Activated naive CD4-positive, alpha-beta T cell treated with Interleukin-2 at 50 U/mL for 16 hours (primary cell): ENCODE measurements at places on chromosomes 5 and 9.

GRCh38 chr5:142441616-142442015 lies 116.8 kb upstream of the SPRY4 start:
- DNase-seq: no peak

DNA sequence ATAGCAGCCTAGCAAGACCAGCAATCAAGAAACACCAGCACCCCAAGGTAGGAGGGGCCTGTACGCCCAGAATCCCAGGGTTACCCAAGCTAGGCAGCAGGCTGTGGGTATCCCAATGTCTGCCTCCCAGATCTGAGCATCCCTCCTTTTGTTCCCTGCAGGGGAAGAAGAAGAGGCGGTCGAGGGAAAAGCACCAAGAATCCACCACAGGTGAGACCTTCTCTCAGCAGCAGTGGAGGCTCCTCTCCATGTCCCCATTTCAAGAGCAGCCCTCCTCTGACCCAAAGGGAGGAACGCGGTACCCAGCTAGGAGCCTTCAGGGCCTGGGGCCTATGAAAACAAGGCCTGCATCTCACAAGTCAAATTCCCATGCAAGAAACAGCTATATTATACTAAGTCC lies 28.9 kb downstream of the TCF7 start:
- DNase-seq: peak; percentile 2

DNA sequence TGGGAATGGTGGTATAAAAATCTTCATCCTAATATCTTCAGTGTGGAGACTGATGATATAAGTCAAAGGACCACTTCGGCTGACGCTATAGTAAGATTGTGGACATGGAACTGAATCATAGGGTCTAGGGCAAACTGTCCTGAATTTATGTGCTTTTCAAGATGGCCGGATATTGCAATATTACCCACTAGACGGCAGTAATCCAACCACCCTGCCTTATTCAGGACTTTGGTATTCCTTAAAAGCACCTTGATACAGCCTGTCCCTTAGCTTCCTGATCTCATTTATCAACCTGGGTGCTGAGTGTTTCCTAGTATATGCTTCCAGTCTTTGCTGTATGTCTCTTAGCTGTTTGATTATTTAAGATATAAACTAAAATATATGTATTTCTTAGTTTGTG lies 71.2 kb upstream of the COX7C start:
- no peak for DNase-seq

DNA sequence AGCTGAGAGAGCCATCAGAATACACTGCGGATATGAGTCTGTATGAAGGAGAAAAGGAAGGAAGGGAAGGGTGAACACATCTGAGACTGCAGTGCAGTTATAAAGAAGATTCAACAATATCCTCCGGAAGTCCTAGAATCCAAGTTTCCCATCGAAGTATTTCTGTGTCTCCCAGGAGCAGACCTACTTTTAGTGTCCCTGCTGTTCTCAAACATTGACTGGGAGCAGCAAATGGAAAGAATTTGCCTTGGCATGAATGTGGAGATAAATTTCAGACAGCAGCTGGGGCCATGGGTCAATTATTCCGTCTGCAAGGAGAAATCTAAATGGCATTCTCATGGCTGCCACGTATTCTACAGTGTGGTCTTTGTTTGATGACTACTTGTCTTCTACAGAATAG lies 478.1 kb upstream of the SMC2 start:
- no peak for DNase-seq

- DNase-seq: no peak
These were observed 1.9 kb downstream of the GAPT start for GRCh38 chr5:58493141-58493540.

DNA sequence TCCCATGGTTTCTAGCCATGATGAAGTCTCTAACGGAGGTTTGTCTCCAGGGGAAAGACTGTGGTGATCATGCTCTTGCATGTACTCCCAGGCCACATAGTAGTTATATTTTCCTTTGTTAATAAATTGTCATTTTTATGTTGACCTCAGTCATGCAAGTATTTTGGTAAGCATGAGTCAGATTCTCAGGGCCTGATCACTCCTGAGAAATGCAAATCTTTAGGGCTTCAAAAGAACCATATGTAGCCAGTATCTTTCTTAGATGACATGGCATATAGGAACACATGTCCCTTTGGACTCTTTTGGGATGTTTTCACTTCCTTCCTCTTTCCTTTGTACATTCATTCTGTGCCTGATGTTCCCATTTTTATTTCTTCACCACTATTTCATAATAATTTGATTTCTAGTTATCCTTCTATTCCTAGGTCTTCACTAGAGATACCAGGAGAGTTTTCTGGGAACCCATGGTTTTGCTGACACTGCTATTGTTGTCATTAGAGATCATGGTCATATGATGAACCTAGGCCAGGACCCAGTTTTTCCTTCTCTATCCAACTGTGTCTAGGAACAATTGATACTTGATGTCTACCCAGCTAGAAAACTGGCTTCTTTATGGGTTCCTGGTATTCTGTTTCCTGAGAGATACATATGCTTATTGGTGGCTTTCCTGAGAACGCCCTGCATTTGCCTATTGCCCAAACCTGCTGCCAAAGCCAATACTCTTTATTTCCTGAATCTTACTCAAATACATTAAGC lies 248.1 kb upstream of the NREP start:
- no peak for DNase-seq

DNA sequence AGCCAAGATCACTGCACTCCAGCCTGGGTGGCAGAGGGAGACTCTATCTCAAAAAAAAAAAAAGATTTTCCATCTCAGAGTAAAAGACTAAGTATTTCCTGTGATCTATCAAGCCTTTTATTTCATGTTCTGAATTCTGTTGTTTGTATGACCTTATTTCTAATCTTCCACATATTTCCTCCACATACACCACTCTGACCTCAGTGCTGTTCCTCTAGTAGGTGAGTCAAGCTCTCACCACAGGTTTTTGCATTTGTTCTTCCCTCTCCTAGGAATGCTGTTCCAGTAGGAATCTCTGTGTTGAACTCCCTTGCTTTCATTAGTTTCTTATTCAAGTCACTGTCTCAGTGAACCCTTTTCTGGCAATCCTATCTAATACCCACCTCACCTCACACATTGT lies 68.1 kb downstream of the INVS start:
- no peak for DNase-seq

- no peak for DNase-seq
These were observed 1568.5 kb upstream of the WWC1 start for GRCh38 chr5:166722939-166723338.

GRCh38 chr9:134992755-134993124 lies 75.0 kb upstream of the FCN1 start:
- no peak for DNase-seq

- DNase-seq: no peak
These were observed 4.3 kb downstream of the B4GALT1 start for GRCh38 chr9:33162721-33163311.

- DNase-seq: no peak
These were observed 23.4 kb downstream of the CDK20 start for GRCh38 chr9:87950765-87951488.

GRCh38 chr5:74073257-74073656 lies 447.3 kb downstream of the ARHGEF28 start:
- DNase-seq: no peak

- no peak for DNase-seq
These were observed 65.3 kb downstream of the OLFM1 start for GRCh38 chr9:135152614-135153334.

DNA sequence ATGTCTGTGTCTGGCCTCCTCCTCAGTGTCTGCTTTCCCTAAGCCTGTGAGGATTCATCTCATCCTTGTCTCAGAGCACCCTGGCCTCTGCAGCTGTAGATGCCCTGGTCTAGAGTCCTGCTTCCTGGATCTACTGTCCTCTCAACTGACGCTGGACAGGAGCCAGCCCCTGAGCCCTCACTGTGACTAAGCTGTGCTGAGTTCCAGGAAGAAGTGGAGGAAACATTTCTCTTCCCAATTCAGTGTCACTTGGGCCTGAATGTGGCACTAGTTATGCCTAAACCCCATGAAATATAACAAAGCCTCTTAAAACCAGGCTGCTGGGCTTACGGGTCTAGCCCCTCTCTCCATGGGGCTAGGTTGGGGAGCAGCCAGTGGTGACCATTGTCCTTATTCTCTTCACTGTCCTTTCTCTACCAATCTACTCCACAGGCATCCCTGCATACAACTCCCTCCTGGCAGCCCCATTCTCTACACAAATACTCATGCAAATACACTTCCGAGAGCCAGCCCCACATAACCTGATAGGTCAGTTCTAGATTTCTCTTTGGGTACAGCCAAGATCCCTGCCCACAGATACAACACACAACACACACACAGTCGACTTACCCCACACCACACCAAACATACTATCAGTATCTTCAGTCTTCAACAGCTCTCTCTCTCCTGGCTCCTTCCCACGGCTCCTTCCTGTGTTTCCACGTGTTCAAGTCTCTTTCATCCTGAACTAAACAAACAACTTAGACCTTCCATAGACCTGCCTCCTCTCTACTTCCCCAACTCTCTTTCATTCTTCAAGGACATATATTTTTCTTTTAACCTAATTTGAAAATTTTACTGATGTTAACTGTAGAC lies 220.8 kb downstream of the SNX18 start:
- no peak for DNase-seq
